ENCODE measurements at places on chromosomes 11 and 22.
A peak's percentile ranks its signal among the peaks of the same experiment; 100 is the strongest.

- DNase-seq, result no peak
Measured at GRCh38 chr11:86938900-86939880, 16.0 kb downstream of the FZD4 start.

DNA sequence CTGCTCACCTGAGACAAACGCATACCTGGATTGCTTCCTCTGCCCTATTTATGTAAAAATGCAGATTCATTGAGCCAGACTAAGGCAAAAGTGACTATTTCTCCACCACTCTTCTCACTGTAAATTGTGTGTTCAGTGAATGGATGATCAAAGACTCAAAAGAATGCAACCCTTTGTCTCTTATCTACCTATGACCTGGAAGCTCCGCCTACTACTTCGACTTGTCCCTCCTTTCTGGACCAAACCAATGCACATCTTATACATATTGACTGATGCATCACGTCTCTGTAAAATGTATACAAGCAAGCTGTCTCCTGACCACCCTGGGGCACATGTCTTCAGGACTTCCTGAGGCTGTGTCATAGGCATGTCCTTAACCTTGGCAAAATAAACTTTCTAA is 418.0 kb upstream of the SYN3 start:
- DNase-seq, result no peak

GRCh38 chr22:19042285-19043120 is 79.7 kb downstream of the DGCR2 start:
- peak; percentile 93 for DNase-seq

DNA sequence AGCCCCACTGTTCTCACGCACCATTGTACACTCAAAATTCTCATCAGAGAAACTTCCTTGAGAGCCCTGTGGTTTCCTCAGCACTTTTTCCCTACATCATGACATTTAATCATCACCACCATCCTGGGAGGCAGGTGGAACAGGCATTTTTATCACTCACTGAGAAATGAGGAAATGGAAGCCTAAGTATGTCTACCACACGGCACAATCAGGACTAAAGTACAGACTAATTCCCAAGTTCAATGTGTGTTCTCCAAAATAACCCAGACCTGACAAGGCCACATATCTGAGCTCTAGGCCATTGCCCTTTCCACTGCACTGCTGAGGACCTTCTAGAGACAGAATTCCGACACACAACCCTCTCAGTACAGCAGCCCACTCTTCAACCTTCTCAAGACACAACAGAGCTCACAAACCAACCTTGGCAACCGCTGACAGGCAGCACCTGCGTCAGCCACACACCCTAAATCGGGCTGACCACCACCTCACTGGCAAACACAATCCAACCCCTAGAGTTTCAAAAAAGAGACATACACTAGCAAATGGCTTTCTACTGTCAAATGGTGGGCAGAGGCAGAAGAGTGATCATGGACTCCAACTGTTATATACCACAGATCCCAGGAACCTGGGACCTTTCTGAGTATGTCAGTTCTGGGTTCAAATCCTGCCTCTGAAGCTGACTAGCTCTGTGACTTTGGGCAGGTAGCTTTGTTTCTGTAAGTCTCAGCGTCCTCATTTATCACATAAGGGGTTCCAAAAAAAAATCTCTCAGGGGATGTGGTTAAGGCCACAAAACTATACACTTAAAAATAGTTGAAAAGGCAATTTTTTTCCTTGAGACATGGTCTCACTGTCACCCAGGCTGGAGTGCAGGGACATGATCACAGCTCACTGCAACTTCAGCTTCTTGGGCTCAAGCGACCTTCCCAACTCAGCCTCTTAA is 16.3 kb downstream of the SMCO4 start:
- no peak for DNase-seq

- no peak for DNase-seq
Measured at GRCh38 chr11:80320765-80321164, 879.9 kb upstream of the TENM4 start.

GRCh38 chr11:100670140-100670539 is 16.9 kb upstream of the ARHGAP42 start:
- no peak for DNase-seq

DNA sequence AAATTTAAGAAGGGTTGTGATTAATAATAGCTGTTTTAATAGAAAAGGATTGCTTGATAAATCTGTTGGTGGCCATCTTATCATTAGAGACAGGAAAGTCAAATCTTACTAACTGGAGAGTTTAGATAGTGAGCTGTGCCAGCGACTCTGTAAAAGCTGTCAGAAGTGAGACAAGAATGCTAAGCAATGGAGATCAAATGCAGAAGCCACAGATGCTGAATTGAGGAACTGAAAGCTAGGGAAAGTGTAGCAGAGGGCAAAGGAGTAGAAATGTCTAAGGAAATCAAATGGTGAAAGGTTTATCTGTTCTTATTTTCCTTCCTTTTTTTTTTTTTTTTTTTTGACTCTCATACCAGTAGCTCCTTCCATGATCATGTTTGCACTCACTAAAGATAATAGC is 13.7 kb downstream of the MS4A13 start:
- DNase-seq, result no peak

DNA sequence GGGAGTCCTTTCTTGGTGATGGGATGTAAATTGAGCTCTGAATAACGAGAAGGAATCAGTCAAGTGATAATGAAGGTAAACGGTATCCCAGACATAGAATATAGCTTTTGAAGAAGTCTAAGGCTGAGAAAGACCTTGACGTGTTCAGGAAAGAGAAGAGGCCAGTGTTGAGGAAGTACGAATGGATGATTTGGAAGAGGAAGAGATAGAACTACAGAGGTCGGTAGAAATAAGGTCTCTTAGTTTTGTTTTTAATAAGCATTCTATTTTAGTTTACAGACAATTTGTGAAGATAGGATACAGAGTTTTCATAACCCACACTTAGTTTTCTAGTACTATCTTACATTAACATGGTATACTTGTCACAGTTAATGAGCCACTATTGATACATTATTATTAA is 1598.1 kb downstream of the FAM181B start:
- DNase-seq, result no peak

- DNase-seq, result no peak
Measured at GRCh38 chr22:47628477-47629272, 866.2 kb downstream of the TBC1D22A start.

- no peak for DNase-seq
Measured at GRCh38 chr11:61883327-61883726, 8.0 kb downstream of the FADS3 start.

DNA sequence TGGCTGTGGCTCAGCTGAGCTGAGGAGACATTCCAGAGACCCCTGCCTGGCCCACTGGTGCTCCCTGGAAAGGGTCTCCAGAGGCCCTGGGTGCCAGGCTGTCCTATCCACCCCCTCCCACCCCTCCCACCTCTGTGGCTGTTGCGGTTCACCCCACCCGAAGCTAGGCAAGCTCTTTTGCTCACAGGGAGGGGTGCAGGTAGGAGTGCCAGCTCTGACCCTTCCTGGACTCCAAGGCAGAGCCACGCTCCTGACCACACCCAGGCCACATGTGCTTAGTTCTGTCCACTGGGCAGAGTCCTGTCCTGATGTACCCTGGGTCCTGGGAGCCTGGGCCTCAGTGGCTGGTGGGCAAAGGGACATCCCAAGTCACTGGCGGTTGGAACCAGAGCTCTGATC is 16.4 kb downstream of the IL17REL start:
- no peak for DNase-seq

GRCh38 chr11:19691815-19692500 is 20.7 kb upstream of the NAV2 start:
- DNase-seq, result no peak

GRCh38 chr11:66218846-66219620 is 49.4 kb upstream of the RAB1B start:
- DNase-seq, result no peak

DNA sequence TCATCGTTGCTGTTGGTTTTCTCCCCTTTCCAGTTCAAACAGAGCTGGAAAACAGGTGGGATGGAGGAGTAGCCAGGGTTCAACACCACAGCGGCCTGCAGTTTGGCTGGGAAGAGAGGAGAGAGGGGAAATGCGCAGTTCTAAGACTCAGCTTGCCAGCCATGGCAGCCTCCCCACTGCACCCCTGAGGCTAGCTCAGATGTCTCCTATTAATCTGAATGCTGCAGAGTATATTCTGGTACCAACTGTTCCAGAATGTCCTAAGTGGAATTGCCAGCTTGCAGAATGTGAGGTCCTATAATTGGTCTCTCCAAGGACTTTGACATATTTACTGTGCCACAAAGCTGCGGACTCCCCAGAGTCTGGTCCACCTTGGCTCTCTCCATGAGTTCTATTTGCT is 32.0 kb downstream of the NEFH start:
- DNase-seq, result no peak

GRCh38 chr11:19546325-19546724 is 166.3 kb upstream of the NAV2 start:
- peak; percentile 34 for DNase-seq

- DNase-seq, result no peak
Measured at GRCh38 chr22:47997612-47998011, 1235.2 kb downstream of the TBC1D22A start.

GRCh38 chr11:30853439-30853838 is 267.3 kb upstream of the MPPED2 start:
- no peak for DNase-seq

DNA sequence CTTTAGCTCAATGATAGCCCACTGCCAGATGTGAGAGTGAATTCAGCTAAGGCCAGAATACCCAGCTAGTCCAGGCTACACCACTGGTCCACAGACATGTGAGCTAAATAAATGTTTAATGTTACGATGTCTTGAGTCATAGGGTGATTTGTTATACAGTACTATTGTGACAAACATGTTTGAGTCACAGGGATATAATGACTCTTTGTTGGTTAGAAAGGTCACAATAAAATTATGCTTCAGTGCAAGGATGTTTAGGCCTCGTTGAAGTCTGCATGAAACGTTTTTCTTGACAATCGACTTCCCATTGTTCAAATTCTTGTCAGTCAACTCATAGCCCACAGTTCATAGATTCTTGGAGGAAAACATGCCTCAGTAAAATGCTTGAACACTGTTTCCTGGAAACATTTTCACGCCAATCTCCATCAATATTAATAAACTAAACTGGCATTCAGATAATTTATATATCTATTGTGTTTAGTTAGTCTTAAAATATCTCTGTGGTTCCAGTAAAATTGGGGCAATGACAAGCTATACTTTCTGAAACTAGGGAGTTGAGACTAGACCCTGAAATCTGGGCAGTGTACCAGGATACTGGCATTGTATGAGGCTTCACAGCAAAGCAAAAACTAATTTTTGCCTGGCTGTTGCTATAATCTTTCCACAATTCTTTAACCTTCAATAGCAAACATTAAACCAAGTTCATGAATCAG is 650.8 kb upstream of the KIRREL3 start:
- DNase-seq, result no peak

GRCh38 chr11:12756454-12756806 is 82.2 kb downstream of the TEAD1 start:
- DNase-seq, result no peak

- no peak for DNase-seq
Measured at GRCh38 chr22:20508815-20509271, 1.4 kb downstream of the MED15 start.

GRCh38 chr11:122703541-122704272 is 48.2 kb downstream of the UBASH3B start:
- no peak for DNase-seq

- DNase-seq, result peak; percentile 82
Measured at GRCh38 chr11:117946842-117947526, 17.8 kb upstream of the TMPRSS13 start.

GRCh38 chr11:95432714-95433503 is 201.9 kb upstream of the SESN3 start:
- no peak for DNase-seq

DNA sequence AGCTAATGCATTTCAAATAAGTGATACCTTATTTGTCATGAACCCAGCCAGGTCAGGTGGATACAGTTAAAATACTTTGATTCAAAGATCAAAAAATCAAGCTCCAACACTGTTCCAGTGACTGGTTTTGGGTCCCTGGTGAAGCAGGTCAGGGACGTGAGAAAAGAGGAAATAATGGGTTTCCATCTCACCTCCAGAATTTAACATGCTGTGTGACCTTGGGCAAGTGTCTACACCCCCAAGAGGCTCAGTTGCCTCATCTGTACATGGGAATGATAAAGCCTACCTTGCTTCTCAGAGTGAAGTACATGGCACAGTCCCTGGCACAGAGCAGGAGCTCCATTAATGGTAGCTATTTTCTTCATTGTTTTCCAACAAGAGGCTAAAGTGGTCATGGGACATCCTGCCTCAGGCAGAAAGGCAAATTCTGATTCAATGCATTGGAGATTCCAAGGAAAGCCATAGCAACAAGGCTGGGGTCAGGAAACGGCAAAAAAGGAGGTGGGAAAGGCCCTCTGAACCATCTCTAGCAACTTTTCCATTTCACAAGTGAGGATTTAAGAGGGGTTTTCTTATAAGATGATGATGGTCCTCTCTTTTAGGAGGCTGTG is 108.5 kb downstream of the CSNK2A3 start:
- no peak for DNase-seq

GRCh38 chr11:44942029-44942955 is 8.4 kb downstream of the TP53I11 start:
- DNase-seq, result no peak

GRCh38 chr22:17920145-17920605 is 104.2 kb downstream of the MICAL3 start:
- DNase-seq, result no peak

- peak; percentile 78 for DNase-seq
Measured at GRCh38 chr11:122853971-122854446, 15.7 kb downstream of the CRTAM start.

DNA sequence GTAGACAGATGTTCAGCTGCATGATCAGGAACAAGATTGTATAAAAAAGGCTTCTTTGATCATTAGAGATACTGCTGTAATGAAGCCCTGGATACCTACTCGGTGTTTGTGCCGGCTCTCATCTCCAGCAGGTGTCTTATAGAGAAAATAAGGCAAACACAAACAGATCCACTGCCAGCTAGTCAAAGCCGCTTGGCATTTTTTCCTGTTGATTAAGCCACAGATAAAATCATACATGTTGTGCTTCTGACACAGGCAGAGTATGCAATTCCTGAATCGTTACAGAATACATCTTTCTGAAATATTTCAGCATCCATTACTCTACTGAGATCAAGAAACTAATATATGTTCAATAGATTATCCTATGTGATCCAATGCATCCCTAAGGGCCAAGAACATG is 206.9 kb downstream of the CADM1 start:
- peak; percentile 24 for DNase-seq

GRCh38 chr11:5192738-5193137 is 7.7 kb downstream of the OR51V1 start:
- DNase-seq, result no peak

DNA sequence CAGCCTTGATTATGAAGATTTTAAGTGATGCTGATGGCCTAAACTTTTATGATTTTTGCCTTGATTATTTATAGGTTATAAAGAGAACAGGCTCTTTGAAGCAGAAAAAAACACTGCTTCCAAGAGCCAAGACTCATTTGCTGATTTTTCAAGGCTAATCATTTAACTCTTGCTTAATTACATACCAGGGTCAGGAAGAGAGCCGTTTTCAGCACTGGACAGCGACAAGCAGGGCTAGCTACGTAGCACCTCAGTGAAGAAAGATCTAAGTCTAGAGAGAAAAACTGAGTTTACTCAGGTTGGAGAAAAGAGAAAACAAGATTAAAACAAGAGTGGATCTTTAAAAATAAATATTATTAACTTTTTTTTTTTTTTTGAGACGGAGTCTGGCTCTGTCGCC is 615.4 kb upstream of the B3GAT1 start:
- DNase-seq, result no peak

Data from COR-L47 (cell line).